ENCODE measurements at places on chromosomes 12 and 14.

- no peak for DNase-seq
Measured at GRCh38 chr14:81582420-81582819, 48.8 kb upstream of the SEL1L start.

DNA sequence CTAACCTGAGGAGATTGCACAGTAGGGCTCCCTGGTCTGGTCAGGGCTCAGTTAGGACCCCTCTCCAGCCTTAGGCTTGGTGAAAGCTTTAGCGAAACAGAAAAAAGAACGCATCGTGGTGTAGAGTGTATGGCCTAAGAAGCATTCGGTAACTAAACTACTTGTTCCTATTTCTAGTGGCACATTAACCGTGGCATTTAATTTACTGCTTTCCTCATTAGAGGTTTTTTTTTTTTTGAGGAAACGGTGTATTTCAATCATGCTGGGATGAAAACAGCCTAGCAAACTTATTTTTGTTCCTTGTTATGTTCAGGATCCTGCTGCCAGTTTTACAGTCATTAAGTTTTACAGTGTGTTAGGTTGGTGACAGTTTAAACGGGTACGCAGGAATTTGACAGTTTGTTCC, 518 bp upstream of the OSBPL8 start:
- DNase-seq: no peak

DNA sequence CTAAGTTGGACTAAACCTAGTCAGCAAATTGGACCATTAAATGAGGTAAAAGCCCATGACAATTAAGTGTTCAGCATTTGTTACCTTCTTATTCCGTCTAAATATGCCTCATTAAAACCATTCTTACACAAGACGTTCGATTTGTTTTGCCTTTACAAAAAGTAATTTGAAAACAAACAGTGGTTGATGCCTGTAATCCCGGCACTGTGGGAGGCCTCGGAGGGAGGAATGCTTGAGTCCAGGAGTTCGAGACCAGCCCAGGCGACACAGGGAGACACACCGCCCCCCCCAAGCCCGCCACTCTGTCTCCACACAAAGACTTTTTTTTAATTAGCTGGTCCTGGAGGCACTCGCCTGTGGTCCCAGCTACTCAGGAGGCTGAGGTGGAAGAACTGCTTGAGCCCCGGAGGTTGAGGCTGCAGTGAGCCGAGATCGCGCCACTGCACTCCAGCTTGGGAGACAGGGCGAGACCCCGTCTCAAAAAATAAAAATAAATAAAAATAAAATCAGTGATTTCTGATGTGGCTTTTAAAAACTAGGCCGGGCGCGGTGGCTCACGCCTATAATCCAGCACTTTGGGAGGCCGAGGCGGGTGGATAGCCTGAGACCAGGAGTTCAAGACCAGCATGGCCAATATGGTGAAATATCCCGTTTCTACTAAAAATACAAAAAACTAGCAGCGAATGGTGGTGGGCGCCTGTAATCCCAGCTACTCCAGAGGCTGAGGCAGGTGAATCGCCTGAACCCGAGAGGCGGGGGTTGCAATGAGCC, 856 bp upstream of the EIF4B start:
- no peak for DNase-seq

DNA sequence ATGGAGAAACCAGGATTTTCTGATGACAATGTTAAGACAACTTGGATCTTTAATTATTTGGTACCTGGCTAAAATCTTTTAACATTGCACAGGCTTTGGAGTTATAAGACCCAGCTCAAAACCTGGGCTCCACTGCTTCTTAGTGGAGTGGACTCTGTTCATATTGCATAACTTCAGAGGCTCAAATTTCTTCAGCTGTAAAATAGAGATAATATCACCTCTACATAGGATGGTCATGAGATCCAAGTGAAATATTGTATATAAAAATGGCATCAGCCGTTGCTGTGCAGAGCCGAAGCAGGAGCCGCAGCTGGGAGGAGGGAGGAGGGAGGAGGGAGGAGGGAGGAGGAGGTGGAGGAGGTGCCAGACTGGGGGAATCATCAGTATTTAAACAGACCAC, 10.5 kb downstream of the NPC2 start:
- no peak for DNase-seq

- no peak for DNase-seq
Measured at GRCh38 chr12:117583677-117584225, 222.3 kb upstream of the NOS1 start.

DNA sequence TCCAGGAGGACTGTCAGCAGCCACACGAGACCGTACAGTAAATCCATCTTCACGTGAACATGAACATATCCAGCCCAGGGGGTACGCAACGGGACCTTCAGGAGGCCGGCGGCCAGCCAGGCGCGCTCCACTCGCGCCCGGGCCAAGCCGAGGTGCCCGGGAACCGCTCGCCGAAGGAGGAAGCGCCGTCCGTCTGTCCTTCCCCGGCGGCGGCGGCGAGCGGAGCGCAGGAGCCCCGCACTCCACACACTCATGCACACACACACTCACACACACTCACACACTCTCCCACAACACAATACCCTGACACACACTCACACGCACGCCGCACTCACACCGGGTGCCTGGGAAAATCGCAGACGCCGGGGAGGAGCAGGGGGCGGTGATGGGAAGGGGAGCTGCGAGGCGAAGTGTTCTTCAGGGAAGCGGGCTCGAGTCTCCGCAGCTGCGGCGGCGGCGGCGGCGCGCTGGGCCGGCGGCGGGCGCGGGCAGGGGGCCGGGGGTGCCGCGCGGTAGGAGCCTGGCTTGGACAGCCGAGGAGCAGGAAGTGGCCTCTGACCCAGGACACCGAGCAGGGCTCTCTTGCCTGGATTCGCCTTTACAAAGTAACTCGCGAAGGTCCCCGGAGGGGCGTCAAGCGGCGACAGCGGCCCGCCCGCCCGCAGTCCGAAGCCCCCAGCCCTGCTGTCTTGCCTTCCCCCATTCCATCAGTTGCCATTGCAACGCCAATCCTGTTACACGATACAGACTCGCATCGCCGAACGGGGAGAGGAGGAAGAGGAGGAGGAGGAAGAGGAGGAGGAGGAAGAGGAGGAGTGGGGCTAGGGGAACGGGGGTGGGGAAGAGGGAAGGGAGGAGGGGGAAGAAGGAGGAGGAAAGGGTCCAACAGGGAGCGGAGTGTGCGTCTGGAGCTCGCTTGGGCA, 601 bp downstream of the MDGA2 start:
- DNase-seq: peak; percentile 66

DNA sequence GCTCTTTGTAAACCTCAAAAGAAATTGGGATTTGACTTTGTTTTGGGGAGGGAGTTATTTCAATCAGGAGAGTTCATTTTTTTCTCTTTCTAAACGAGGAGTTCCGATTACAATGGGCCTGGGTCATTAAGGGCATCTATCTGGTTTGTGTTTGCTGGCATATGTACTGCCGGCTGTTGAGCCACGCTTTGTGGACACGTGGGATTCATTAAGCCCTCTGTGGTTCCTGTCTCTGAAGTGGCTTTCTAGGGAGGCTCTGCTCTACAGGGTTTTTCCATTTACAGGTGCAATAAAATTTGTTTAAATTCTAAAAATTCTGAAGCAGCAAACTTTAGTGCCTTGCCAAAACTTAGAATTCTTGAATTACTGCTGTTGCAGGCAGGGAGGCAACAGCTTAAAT, 57.9 kb downstream of the GNS start:
- no peak for DNase-seq

- DNase-seq: no peak
Measured at GRCh38 chr12:8081251-8081920, 688 bp upstream of the NECAP1 start.

DNA sequence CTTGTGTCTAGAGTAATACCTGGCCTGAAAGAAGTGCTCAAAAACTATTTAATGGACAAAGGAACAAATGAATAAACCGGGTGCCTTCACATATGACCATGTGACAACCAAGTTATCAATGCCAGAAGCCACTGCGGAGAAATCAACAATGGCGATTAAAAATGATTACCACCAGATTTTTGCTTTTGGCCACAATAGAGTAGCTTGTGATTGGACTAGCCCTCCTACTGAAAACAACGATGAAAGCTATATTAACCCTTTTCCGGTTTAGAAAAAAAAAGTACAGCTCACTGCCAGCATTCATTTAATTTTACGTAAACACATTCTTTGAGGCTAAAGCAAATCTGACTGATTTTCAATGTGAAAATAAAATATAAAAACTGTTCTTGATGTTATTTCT, 41.6 kb upstream of the TTC7B start:
- no peak for DNase-seq

- DNase-seq: no peak
Measured at GRCh38 chr12:50059440-50060119, 2.2 kb downstream of the ASIC1 start.

DNA sequence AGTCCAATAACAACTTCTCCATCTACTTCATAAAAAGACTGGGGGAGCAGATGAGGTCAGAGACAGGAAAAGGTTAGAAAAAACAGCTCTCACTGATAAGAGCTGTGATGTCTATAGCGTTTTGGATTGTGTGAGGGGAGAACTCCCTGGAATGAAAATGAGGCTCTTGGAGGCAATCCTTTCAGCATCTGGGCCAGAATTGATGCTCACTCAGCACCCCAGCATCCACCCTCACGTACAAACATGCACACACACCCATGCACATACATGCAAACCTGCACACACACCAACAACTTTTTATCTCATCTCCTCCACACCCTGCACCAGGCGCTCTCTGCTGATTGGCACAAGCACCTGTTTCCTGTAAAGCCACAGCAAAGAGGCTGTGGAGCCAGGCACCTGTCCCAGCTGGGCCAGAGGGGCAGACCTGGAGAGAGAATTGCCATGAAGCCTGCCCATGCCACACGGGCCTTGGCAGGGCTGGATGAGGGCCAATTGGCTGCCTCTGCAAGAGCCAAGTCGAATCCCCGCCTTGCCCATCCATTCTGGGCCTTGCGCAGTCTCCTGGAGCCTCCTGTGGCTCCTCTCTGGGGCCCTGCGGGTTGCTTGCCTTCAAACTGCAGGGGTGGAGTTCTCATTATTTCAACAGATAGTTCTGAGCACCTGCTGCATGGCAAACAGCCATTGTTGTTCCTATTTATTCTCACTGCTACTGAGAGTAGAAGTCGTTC, 53.1 kb downstream of the SYNE3 start:
- DNase-seq: no peak

GRCh38 chr12:52964556-52965336, 15.8 kb downstream of the KRT18 start:
- DNase-seq: no peak

Data from amygdala (tissue), 56 donors.